ENCODE measurements at places on chromosomes 6 and 20.

DNA sequence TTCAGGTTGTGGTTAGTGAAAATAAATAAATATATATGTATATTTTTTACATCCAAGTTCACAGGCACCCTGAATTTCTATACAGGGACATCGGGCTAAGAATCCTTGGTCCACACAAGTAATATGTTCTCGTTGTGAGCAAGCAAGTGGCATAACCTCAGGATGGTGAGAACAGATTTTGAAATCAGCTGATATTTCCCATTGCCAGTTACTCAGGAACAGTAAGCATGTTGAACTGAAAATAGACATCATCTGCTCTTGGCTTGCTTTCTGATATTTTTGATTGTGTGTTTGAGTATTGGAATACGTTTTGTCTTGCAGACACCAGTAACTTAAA lies 87.7 kb downstream of the TRMT6 start:
- no peak for DNase-seq

DNA sequence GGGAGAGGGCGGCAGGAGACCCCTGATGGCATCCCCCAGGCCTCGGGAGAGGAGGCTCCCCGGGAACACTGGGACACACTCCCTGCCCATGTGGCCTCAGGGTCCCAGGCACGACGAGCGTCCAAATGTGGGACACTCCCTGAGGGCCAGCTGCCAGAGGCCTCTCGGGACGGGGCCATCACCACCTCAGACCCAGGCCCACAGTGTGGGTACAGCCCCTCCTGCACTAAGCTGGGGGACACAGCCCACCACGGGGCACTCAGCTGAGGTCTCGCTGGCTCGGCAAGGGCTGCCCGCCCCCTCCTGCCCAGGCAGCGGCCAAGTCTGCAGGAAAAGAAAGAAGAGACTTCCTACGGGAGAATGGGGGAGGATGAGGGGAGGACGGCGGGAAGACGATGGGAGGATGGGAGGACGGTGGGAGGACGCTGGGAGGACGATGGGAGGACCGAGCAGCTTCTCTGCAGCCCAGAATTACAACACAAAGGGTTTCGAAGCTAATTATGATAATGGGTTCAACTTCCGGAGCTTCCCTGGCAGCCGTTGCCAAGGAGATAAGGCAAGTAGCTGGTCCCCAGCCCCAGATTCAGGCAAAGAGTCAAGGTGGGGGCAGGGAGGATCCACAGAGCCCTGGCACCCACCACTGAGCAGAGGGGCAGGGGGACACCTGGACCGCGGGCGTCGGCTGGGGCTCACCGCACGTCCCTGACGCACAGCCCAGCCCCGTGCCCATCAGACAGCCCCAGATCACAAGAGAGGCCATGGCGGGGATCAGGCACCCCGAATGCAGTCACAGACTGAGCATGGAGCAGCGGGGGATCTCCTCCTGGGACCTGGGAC lies 17.5 kb downstream of the KCNQ2 start:
- no peak for DNase-seq

- DNase-seq: peak; percentile 21
Observed at GRCh38 chr6:158047127-158047518, 65.5 kb downstream of the SYNJ2 start.

GRCh38 chr20:41329435-41330342 lies 10.9 kb upstream of the LPIN3 start:
- peak; percentile 49 for DNase-seq

GRCh38 chr6:110756817-110757216 lies 58.5 kb downstream of the CDK19 start:
- no peak for DNase-seq

- DNase-seq: no peak
Observed at GRCh38 chr6:35081426-35081851, 59.7 kb downstream of the TCP11 start.

DNA sequence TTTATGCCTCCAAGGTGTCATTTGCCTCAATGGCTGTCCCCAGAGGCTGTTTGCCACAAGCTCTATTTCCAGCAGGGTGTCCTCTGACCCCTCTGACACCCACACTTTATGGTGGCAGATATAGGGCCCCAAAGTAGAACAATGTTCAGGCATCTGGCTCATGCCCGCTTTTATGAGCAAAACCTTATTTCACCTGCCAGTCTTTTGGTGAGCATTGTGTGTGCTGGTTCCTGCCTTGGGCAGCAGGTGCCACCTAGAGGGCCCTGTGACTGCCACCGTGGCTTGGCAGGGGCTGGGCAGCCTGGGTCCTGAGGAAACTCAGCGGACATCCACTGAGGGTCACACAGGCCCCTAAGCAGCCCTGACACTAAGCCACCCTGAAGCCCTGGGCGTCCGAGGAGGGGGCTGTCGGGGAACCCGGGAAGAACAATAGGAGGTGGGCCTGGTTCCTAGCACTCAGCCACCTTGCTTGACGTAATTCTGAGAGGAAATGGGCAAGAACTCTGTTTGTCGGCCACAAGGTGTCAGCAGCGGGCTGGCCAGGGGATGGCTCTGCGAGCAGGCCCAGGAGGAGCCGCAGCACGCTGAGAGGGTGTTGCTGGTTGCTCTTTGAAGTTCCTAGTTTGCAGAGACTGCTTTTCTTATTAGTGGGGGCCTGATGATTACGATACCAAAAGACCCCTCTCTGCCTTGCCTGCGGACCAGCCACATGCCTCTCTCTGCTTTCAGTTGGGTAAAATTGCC lies 148.9 kb downstream of the SCML4 start:
- DNase-seq: peak; percentile 88

- no peak for DNase-seq
Observed at GRCh38 chr20:51994751-51995417, 192.6 kb upstream of the SALL4 start.

DNA sequence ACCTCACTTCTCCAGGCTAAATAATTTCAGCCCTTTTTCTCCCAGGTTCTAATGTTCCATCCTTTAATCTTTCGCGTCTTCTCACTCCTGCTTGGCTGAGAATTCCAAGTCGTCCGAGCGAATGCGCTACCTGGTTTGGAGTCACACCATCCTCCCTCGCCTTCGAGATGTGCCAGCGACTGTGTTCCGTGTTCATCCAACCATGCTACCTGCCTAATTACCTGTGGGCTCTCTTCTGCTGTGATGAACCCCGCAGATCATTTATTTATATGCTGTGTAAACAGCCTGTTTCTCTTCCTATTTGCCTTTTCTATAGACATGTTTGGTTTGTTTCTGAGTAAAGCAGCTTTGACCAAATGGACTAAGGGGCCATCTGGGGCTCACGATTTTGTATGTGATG lies 83.5 kb upstream of the TMEM181 start:
- DNase-seq: no peak

Measured in CD4-positive, alpha-beta T cell treated with Interleukin-15 for 4 hours (primary cell).